Activated CD8-positive, alpha-beta memory T cell treated with anti-CD3 and anti-CD28 coated beads for 1 hour (primary cell): ENCODE measurements at places on chromosomes 13 and 19.

DNA sequence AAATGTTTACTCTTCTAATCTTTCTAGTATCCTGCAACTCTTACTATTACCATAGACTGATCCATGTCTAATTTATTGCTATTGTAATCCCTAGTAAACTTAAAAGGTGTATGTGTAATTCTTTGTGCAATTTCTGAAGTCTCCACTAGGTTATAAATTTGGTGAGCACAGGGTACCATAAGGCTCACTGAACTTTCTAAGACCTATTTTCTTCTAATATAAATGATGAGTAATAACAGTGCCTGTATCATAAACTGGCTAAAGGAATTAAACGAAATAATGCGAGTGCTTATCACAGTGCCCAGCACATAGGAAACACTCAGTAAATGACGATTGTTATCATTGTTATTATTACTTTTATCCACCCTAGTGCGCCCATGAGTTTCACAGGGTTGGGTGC is 119.1 kb downstream of the KLF12 start:
- DNase-seq = no peak

GRCh38 chr13:76992548-76993001 is 694 bp downstream of the CLN5 start:
- DNase-seq = no peak

DNA sequence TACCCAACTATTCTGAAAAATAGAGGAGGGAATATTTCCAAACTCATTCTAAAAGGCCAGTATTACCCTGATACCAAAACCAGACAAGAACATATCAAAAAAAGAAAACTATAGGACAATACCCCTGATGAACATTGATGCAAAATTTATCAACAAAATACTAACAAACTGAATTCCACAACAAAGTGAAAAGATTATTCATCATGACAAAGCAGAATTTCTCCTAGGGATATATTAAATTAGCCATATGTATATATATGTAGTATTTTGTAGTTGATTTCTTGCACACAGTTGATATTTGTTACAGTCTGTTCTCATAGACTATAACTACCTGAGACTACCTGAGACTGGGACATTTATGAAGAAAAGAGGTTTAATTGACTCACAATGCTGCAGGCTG is 495.0 kb upstream of the SPRY2 start:
- DNase-seq = no peak

GRCh38 chr13:54965881-54966280 is 1937.3 kb downstream of the OLFM4 start:
- DNase-seq = no peak

DNA sequence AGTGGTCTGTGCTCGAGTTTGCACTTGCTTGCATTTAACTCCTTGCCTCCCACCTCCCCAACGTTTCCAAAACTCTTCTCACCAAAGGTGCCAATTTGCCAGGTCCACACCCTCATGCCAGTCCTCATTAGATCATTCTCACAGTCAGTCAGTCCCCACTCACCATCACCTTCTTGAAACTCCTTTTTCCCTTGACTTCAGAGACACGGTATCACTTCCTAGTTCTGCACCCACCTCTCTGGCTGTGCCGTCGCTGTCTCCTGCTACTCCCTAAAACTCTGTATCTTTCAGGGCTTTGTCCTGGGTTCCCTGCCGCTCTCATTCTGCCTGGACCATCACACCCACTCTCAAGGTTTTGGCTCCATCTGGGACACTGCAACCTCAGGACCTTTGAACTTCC is 19.6 kb downstream of the OLFM2 start:
- no peak for DNase-seq

DNA sequence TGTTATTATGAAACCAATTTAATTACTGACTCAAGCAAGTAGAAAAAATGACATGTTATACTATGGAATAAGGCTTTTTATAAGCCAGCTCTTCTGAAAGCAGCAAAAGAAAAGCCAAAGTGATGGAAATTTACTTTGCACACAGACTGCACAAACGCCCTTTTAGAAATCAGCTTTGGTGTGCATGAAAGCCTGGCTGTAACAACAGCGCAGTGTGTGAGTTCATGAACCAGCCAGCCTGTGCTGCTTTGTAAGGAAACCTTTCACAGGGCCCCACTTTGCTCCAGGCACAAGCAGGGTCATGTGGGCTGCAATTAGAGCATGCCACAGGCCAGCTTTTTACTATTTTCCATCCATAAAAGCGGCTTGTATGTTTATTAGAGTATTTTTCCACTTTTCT is 13.6 kb upstream of the IFT88 start:
- no peak for DNase-seq

DNA sequence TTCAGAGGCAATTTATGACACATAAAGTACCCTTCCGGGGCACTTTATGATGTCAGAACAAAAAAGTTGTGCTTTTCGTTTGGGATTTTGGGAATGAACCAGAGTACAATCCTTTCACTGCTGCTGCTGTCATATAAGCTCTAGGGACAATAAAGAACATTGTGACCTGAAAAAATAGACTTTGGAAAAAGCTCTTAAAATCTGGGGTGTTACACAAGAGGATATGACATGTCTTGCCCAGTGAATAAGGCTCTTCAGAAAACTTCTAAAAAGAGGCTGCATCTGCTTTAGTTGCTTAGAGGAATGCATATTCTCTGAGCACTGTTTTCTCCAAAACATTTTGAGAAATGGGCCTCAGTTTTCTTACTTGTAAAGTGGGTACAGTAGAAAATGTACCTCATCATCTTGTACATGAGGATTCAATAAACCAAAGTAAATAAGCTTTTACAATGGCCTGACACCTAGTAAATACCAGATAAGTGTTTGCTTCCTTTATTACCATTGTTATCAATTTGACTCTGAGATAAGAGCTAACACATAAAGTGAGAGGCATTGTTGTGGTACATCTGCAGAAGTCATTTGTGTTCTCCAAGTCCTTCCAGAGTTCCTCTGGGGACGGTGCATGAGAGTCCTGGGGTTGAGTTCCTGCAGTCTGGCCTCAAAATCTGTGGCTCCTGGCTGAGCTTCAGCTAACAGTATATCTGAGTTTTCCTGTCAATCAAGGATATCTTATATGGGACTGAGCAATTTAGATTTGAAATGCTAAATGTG is 67.4 kb upstream of the EDNRB start:
- DNase-seq = no peak

GRCh38 chr13:79003989-79004898 is 345.3 kb upstream of the OBI1 start:
- no peak for DNase-seq

DNA sequence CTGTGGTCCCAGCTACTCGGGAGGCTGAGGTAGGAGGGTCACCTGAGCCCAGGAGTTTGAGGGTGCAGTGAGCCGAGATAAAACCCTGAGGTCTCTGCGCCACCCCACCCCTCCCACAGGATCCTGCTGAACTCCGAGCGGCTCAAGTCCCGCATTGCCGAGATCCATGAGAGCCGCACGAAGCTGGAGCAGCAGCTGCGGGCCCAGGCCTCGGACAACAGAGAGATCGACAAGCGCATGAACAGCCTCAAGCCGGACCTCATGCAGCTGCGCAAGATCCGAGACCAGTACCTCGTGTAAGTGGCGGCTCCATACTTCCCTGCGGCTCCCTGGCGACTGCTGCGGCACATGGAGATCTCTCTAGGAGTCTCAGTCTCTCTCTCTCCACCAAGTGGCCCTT is 6.6 kb upstream of the IFI30 start:
- no peak for DNase-seq

DNA sequence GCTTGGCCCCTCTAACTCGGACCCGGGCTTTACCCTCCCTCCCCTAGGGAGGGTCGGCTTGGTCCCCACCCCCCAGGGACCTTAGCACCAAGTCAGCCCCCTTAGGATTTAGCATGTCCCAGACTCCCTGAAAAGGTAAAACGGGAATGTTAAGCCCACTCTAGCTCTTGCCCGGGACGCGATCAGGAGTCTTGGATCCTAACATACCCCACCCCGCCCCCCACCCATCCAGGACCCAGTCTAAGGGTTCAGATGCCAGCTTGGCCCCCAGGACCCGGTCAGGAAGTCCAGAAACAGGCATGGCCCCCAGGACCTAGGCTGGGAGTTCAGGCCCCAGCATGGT is 437 bp downstream of the EPOR start:
- DNase-seq = no peak

DNA sequence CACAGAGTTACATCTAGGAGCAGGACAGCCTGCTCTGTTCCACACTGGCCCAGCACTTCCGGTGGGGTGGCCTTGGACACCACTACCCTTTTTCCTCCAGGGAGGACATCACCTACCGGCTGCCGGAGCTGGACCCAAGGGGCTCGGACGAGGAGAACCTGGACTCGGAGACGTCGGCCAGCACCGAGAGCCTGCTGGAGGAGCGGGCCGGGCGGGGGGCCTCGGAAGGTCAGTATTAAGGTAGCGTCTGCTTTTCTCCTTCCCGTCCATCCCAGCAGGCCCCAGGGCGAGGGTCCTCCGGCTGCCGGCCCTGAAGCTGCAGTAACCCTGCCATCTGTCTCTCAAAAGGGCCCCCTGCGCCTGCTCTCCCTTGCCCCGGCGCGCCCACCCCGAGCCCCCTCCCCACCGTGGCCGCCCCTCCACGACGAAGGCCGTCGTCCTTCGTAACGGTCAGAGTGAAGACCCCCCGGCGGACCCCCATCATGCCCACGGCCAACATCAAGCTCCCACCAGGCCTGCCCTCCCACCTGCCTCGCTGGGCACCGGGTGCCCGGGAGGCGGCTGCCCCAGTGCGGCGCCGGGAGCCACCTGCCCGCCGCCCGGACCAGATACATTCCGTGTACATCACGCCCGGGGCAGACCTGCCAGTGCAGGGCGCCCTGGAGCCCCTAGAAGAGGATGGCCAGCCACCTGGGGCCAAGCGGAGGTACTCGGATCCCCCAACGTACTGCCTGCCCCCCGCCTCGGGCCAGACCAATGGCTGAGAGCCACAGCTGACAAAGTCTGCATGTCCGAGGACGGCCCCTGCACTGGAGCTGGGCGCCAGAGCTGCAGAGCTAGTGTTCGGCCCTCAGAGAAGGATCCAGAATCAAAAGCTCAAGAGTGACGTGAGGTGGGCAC is 3.4 kb upstream of the USE1 start:
- no peak for DNase-seq

DNA sequence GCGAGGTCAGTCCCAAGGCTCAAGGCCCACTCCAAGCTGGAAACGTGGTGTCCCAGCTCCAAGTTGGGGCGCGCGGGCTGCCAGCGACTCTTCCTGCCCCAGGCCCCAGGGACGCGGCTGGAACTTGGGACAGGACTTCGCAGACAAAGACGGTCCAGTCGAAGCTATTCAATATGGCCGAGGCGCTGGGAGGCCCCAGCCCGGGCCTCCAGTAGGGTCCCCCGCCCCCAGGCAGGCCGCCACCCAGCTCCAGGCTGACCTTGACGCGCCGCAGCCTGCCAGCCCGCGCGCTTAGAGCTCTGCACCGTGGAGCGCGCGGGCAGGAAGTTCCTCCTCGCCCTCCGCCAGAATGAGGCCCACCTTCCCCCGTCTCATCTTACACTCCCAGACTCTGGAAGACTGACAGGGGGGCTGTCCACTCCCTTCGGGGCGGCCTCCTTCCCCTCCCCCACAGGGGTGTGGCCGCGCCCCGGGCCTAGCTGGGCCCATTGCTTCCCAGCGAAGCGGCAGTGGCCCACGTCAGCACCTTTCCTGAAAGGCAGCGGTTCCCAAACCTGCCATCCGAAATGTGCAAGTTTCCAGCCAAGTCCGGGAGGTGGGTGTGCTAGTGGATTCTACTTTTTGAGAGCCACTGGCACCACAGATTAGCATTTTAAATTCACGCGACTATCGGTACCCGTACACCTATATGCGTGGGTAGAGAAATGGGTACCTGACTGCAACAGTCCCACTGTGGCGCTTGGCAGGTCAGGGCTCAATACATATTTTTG is at the start of gene CCDC8:
Gene CCDC8 (minus strand): TSS at position 303 of the 770 bp plus-strand sequence. CDS start 754 bp downstream, outside the sequence.
- DNase-seq = no peak

GRCh38 chr19:18436671-18437490 is 1.1 kb downstream of the ISYNA1 start:
- peak; percentile 70 for DNase-seq

GRCh38 chr13:35470671-35471661 is 5.5 kb downstream of the MAB21L1 start:
- no peak for DNase-seq

GRCh38 chr19:16860118-16860517 is 28.7 kb upstream of the F2RL3 start:
- DNase-seq = no peak

DNA sequence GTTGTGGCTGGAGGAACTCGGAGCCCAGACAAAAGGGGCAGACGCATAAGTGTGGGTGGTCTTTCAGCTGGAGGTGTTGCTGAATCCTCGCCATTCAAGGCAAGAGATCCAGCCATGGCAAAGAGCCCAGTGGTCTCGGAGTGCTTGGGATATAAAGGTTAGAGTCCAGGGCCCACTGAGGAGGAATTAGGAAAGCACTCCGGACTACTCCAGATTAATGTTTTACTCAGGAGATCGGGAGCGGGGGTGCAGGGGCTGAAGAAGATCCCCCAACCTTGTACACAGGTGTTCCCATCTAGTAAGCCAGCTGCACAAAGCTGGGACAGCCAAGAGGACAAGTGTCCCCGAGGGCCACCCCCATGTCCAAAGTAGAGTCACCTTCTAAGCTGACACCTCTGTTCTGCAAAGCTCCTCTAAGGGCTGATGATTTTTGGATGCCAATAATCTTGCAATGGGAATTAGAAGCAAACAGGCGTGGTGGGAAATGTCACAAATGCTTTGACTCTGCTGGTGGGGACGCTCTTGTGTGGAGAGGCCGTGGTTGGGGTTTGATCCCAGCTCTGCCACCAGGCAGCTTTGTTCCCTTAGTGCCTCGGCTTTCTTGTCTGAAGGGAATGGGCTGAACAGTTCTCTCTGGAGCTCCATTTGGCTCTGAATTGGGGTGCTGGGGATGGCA is 194.3 kb upstream of the SOX1 start:
- no peak for DNase-seq

DNA sequence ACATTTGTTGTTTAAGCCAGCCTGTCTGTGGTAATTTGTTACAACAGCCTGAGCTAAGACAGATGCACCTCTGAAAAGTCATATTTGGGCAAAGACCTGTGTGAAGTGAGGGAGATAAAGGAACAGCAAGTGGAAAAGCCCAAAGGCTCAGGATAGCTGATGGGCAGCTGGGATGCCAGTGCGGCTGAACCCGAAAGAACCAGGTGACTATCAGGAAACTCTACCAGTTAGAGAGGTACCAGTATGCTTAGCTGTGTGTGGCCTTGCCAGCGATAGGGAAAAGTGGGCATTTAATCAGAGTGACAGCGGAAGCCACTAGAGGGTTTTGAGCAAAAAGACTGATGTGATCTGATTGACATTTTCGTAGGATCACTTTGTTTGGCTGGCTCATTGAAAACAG is 764.8 kb upstream of the GPC6 start:
- no peak for DNase-seq

DNA sequence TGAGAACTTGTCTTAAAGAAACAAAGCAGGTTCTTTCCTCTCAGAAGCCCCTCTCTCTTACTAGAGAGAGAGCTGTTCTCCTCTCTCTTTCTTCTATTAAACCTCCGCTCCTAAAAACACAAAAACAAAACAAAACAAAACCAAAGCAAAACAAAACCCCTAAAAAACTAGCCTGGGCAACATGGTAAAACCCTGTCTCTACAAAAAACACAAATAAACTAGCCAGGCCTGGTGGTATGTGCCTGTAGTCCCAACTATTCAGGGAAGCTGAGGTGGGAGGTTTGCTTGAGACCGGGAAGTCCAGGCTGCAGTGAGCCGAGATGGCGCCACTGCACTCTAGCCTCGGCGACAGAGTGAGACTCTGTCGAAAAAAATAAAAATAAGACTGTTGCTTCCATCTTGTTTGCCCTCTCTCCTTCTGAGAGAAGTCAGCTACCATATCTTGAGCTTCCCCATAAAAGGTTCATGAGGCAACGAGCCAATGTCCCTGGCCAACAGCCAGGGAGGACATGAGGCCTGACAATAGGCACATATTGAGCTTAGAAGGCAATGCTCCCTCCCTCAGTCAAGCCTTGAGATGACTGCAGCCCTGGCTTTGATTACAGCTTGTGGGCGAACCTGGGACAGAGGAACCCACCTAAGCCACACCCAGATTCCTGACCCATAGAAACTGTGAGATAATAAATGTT is 17.5 kb upstream of the FLT3 start:
- DNase-seq = no peak
